Psoas muscle (tissue), 8 donors: ENCODE measurements at places on chromosomes 13 and 19. TPM values are rescaled to one million over a fixed set of nuclear protein-coding genes. Genes with fewer than 3 reads are reported as not detected.

The ZNF787 gene
- polyA plus RNA-seq: 56.6 TPM

The ZNF667 gene
- polyA plus RNA-seq: 1.7 TPM

The NBEA gene
- 0.99 TPM for polyA plus RNA-seq

The ZIM2 gene
- polyA plus RNA-seq: 0.03 TPM

The TEX26 gene
- polyA plus RNA-seq: not detected

The ATP4A gene
- polyA plus RNA-seq: not detected

The ZNF324B gene
- polyA plus RNA-seq: 2.9 TPM

The KLF1 gene
- polyA plus RNA-seq: not detected

The ZNF610 gene
- 0.62 TPM for polyA plus RNA-seq

The RASAL3 gene
- 0.47 TPM for polyA plus RNA-seq

The MUC16 gene
- 0.01 TPM for polyA plus RNA-seq

The FLT3LG gene
- 1.9 TPM for polyA plus RNA-seq

The PPM1N gene
- 0.90 TPM for polyA plus RNA-seq

The CERS1 gene
- polyA plus RNA-seq: 4.6 TPM

The MCOLN1 gene
- 28.6 TPM for polyA plus RNA-seq

The NLRP5 gene
- not detected for polyA plus RNA-seq

The LIM2 gene
- polyA plus RNA-seq: not detected

The GARIN5B gene
- not detected for polyA plus RNA-seq

The CILP2 gene
- polyA plus RNA-seq: not detected

The WDR83 gene
- 3.8 TPM for polyA plus RNA-seq

The ZNF57 gene
- 0.77 TPM for polyA plus RNA-seq

The ZNF223 gene
- 1.6 TPM for polyA plus RNA-seq

The MAG gene
- polyA plus RNA-seq: not detected

The CGB8 gene
- polyA plus RNA-seq: not detected

The CABP5 gene
- polyA plus RNA-seq: not detected
